ENCODE measurements at places on chromosomes 4 and X. TPM values are rescaled to one million over a fixed set of nuclear protein-coding genes. Genes with fewer than 3 reads are reported as not detected.

DNA sequence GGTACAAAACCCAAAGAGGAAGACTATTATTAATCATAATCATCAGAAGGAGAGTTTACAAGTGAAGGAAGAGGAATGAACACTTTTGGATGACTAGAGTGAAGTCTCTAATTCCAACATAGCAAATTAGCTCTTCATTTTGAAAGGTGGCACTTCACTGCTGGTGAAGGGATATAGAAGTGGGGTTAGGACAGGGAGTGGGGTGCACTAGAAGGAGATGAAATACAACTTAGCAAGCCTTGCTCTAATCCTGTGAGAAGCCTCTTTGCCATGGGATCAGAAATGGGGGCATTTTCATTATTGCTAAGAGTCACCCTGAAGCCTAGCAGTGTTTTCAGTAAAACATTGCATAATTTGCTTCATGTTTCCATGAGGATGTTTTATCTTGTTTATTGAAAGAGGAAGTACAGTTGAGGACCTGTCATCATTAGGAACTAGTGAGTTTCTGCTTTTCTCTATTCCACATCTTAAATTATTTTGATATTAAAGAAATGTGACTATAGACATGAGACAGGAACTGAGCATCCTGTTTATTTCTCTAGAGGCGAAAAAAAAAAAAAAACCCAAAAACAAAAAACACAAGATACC, 9.3 kb upstream of the GRPR start:
- no peaks in the 10 kb centered on the region for H3K4me1 ChIP-seq
- no peak for DNase-seq
- no peak overlapping the region for H3K4me3 ChIP-seq

DNA sequence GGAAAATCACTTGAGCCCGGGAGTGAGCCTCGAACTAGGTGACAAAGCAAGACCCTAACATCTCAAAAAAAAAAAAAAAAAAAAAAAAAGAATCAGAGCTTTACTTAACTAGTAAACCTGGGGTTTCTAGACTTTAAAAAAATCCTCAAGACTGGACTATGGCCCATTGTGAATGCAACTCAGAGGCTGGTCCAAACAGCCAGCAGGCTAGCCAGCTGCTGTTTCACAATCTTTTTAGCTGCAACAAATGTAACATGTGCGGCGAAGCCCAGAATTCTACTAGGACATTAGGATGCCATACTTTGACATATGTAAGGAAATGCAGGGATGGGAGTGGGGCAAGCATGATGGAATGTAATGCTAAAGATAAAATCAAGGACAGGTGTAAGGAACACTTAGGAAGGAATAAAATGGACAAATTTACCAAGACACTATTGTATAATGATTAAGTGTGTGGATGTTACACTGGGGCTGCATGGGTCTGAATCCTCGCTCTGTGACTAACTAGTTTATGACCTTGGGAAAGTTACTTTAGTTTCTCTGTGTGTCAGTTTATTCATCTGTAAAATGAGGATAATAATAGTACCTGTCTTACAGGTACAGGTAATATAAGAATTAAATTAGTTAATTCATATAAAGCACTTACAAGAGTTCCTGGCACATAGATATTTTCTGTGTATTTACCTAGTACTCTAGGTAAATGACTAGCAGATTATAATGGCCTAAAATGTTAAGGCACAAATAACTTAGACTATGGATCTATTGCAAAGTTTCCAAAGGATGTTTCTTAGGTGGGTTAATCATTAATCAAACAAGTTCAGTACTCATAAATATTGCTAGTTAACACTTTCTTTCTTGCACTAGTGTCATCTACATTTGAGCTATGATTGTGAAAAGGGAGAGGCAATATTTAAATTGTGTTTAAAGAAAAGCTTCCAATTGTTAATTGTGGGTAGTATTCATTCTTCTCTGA, 49.5 kb downstream of the HELQ start:
- no peak overlapping the region for H3K4me3 ChIP-seq
- no peaks in the 10 kb centered on the region for H3K27me3 ChIP-seq
- H3K27ac ChIP-seq = no peak overlapping the region
- H3K36me3 ChIP-seq = no peaks in the 10 kb centered on the region

KCTD8 gene
- 4.1 TPM for total RNA-seq

DNA sequence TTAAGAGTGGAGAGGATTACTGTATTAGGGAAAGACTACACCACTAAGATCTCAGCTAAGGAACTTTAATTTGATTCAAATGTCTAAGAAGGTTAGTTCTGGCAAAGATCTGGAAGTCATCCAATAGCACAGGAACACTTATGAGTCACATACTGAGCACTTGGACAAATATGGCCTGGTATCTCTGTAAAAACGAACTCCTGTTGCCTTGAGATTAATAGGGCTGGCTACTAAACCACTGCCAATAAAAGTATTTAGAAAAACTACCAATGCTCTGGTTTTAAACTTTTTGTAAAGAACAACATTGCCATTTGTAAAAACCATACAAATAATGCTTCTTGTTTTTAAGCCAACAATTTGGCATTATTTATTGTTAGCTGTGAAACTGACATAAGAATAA, 70.5 kb downstream of the SEC24D start:
- H3K36me3 ChIP-seq = no peaks in the 10 kb centered on the region
- H3K4me3 ChIP-seq = no peak overlapping the region
- DNase-seq = no peak
- H3K27me3 ChIP-seq = no peaks in the 10 kb centered on the region
- H3K27ac ChIP-seq = no peak overlapping the region

GRCh38 chr4:117835566-117835965, 198.7 kb upstream of the NDST3 start:
- H3K36me3 ChIP-seq = no peaks in the 10 kb centered on the region
- no peak for DNase-seq
- H3K4me3 ChIP-seq = no peak overlapping the region
- H3K27ac ChIP-seq = no peak overlapping the region
- no peaks in the 10 kb centered on the region for H3K27me3 ChIP-seq

DNA sequence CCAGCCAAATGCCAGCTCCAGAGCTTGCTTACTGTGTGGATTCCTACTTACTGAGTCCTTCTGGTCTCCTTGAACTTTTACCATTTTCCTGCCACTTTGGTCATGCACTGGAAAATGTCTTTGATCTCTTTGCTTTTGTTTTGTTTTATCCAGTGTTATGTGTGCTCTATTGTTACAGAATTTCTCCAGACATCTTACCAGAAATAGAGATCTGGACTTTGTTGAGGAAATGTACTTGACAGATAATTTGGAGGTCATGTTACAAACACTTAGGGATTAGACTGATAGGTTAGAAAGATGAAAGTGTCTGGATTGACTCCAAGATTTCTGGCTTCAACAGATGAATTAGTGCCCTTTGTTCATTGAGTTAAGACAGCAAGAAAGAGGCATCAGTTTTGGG, 5.7 kb upstream of the ZNF330 start:
- H3K36me3 ChIP-seq = no peaks in the 10 kb centered on the region
- H3K4me1 ChIP-seq = no peaks in the 10 kb centered on the region
- no peaks in the 10 kb centered on the region for H3K27me3 ChIP-seq

DNA sequence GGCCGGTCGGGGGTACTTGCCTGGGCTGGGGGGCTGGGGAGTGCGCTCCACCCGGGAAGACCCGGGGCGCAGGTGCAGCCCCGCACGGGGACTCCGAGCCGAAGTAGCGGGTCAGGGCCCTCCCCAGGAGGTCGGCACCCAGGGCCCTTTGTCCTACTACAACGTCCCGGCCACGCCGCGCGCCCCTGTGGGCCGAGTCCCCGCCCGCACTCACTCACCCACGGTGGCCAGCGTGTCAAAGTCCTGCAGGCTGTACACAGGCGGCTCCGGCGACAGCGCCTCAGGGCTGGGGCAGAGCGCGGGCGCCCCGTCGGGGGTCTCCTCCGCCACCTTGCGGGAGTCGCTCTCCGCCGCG, 602 bp downstream of the PRKX start:
- no peak for DNase-seq
- H3K4me3 ChIP-seq = peak overlapping the region; percentile 48
- H3K4me1 ChIP-seq = peaks cover 24% of the 10 kb centered on the region
- peaks cover 11% of the 10 kb centered on the region for H3K27me3 ChIP-seq

- no peak for DNase-seq
- no peaks in the 10 kb centered on the region for H3K4me1 ChIP-seq
- no peak overlapping the region for H3K4me3 ChIP-seq
These were observed 37.5 kb downstream of the ARHGAP10 start for GRCh38 chr4:147769386-147769785.
